Neural progenitor cell (in vitro differentiated cells): ENCODE measurements at places on chromosomes 2 and 18. TPM values are rescaled to one million over a fixed set of nuclear protein-coding genes. Genes with fewer than 3 reads are reported as not detected.

DNA sequence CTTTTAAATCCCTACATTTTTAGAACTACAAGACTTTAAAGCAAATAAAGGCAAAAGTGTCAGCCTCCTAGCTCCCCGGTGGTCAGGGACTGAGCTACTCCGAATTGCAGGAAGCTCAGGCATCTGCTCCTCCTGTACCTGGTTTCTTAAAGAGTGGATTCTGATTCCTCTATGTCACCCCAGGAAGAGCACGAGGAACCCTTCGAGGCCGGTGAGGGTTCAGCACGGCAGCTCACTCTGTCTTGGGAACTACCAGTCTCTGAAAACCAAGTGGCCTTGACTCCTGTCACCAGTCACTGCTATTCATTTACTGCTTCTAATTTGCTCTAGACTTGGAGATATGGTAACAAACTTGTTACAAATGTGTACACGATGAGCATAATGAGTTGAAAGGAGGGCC is 2.3 kb downstream of the PER2 start:
- no peak overlapping the region for H3K27ac ChIP-seq
- H3K27me3 ChIP-seq = peaks cover 23% of the 10 kb centered on the region
- DNase-seq = no peak
- H3K4me1 ChIP-seq = peaks cover 26% of the 10 kb centered on the region
- H3K4me3 ChIP-seq = no peak overlapping the region

DNA sequence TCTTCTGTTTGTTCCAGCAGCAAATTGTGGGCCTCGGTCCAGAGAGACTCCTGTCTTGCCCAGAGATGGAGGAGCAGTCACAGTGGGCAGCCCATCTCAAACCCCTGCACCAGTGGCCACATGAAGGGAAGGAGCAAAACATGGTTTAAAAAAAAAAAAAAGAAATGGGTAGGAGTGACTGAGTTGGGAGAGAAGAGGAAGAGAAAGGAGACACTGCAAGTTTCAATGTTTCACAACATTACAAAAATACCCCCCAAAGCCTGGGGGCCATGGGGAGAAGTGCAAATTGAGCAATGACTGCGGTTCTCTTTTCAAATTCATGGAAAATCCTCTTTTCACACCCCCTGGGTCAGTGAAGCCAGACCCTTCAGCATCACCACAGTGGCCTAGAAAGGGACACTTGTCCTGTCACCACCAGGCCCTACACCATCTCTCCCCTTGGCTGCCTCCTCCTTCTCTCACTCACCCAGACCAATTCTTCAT is 117.1 kb downstream of the ZFP36L2 start:
- no peaks in the 10 kb centered on the region for H3K27me3 ChIP-seq
- H3K4me3 ChIP-seq = no peak overlapping the region
- no peaks in the 10 kb centered on the region for H3K36me3 ChIP-seq
- no peak for DNase-seq
- no peak overlapping the region for H3K27ac ChIP-seq
- H3K4me1 ChIP-seq = peaks cover 53% of the 10 kb centered on the region

DNA sequence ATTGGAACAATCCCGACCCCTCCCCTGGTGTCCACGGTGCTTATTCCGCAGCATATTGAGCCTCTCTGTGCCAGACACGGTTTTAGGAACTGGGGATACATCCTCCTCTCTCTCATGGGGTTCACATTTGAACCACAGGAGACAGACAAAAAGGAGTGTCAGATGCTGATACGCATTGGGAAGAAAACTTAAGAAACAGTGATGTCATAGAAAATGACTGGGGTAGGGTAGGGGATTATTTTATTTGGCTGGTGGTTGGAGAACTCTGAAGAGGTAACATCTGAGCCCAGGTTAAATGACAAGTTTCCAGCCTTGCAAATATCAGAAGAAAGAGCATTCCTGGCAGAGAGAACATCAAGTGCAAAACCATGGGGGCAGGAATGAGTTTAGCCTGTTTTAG is 344.5 kb downstream of the DPP10 start:
- no peak overlapping the region for H3K4me3 ChIP-seq
- H3K4me1 ChIP-seq = no peaks in the 10 kb centered on the region
- no peaks in the 10 kb centered on the region for H3K36me3 ChIP-seq
- no peak for DNase-seq
- H3K27ac ChIP-seq = no peak overlapping the region
- no peaks in the 10 kb centered on the region for H3K27me3 ChIP-seq

DNA sequence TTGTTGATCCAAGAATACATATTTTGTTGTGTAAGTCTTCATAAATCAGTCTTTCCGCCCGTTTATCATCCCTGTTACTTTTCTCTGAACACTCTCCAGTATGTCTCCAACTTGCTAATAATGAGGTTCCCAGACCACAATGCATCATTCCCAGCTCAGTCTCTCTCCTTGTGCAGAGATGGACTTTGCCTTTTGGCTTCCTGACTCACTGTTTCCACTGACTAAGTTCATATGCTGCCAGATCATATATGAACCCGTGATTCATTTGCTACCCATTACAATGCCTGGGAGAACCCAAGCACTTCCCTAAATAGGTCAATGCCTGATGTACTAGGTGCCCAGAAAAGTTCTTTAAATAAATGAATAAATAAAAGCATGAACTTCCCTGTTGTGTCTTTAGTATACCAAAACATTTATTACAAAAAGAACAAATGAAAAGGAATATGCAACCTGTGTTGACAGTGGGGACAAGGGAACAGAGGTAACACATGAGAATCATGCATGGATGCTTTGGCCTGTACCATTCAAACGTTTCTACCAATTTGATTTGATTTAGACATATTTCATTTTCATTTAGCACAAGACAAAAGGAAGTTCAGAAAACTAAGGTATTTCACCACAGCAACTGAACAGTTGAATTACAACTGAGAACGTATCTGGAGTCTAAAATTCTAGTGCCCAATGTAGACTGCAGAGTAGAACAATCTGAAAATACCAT is 215.4 kb upstream of the HNRNPA3 start:
- H3K4me3 ChIP-seq = no peak overlapping the region
- no peak for DNase-seq
- H3K27ac ChIP-seq = no peak overlapping the region
- H3K36me3 ChIP-seq = no peaks in the 10 kb centered on the region
- H3K27me3 ChIP-seq = no peaks in the 10 kb centered on the region

DNA sequence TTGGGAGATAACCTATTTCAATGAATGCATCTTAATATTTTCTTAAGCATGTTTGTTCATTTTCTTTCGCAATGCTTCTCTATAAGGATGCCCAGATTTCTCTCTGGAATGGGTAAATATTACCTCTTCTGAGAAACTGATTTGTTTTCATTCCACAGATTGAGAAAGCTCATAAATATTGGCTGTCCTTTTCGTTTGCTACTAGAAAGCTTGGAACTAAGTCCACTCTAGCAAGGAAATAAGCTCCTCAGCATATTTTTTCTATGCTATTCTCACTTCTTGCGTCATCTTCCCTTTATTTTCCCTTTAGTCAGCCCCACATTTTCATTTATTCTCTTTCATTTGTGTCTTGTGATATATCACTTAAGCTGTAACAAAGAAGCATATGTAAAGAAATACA is 76.3 kb downstream of the ANTXR1 start:
- H3K36me3 ChIP-seq = no peaks in the 10 kb centered on the region
- H3K4me1 ChIP-seq = no peaks in the 10 kb centered on the region
- no peaks in the 10 kb centered on the region for H3K27me3 ChIP-seq
- H3K4me3 ChIP-seq = no peak overlapping the region
- H3K27ac ChIP-seq = no peak overlapping the region
- DNase-seq = no peak

The CFC1 gene
- total RNA-seq = not detected in 2 replicates

- no peak overlapping the region for H3K27ac ChIP-seq
- H3K4me3 ChIP-seq = no peak overlapping the region
- H3K4me1 ChIP-seq = no peaks in the 10 kb centered on the region
- no peaks in the 10 kb centered on the region for H3K27me3 ChIP-seq
- no peaks in the 10 kb centered on the region for H3K36me3 ChIP-seq
These were observed 19.1 kb upstream of the CCDC178 start for GRCh38 chr18:33459612-33460011.
